ENCODE measurements at places on chromosomes 11 and 22. TPM values are rescaled to one million over a fixed set of nuclear protein-coding genes. Genes with fewer than 3 reads are reported as not detected.

- no peaks in the 10 kb centered on the region for H3K27me3 ChIP-seq
- no peak overlapping the region for H3K4me3 ChIP-seq
- H3K27ac ChIP-seq: no peak overlapping the region
- no peaks in the 10 kb centered on the region for H3K4me1 ChIP-seq
- no peak for DNase-seq
Observed at GRCh38 chr11:59226396-59226795, 13.7 kb upstream of the MPEG1 start.

GRCh38 chr11:62433904-62434276 lies 15.1 kb downstream of the SCGB1A1 start:
- H3K27ac ChIP-seq: no peak overlapping the region
- H3K4me3 ChIP-seq: no peak overlapping the region
- no peaks in the 10 kb centered on the region for H3K27me3 ChIP-seq
- DNase-seq: no peak
- no peaks in the 10 kb centered on the region for H3K36me3 ChIP-seq
- peaks cover 50% of the 10 kb centered on the region for H3K4me1 ChIP-seq

DNA sequence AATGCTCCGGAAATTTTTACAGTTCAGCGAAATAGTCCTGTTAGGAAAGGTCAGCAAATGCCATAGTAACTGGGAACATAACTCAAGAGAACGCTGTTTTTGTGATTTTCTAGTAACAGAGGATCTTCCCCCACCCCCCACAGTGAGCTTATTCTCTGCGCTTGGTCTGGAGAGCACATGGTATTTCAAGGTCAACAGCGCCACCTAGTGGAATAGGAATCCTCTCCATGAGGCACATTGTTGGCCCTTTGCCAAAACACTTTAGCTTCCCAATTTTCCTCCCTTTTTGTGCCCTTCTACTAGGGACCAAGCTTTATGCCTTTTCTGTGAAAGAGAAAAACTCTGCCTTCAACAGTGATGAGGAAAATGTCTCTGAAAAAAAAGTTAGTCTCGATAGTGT lies 13.2 kb upstream of the OR4C12 start:
- no peaks in the 10 kb centered on the region for H3K4me1 ChIP-seq
- H3K4me3 ChIP-seq: no peak overlapping the region
- H3K27me3 ChIP-seq: no peaks in the 10 kb centered on the region
- H3K36me3 ChIP-seq: no peaks in the 10 kb centered on the region

CTNND1 gene
- total RNA-seq: 217 TPM

CHST1 gene
- total RNA-seq: 5.5 TPM

ZP1 gene
- not detected for total RNA-seq
